ENCODE measurements at places on chromosomes 5 and 9.

DNA sequence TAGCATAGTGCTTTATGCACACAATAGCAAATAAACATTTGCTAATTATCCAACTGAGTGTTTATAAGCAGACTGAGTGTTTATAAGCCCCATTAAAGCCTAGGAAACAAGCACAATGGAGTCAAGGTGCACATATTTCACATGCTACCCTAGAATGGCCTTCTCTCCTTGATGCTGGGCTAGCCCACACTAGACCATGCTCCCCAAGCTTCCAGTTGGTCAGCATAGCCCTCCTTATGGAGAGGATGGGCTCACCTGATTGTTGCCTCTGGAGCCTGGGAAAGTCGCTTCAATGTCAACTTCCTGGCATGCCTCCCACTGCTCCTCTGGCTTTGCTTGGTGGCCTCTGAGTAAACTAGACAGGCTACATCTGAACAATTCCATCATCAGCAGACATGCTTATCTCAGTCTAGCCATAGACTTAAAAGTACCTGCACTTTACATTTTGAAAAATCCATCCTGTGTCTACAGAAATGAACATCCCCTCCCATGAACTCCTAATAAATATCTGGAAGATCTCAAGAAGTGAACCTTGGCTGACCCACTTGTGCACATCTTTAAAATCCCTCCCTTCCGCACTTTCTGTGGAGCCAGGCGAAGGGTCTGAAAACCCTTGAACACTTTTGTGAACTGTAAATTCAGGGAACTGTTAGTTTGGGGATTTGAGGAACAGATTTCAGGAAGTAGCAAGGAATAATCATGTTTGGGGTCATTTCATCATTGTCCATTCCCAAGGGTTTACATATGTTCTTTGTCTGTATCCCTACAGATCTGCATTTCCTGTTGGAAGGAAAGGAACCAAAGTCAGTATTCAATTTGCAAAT, 486.6 kb downstream of the ARHGEF28 start:
- no peak for DNase-seq

GRCh38 chr9:125523681-125524080, 183.3 kb downstream of the MAPKAP1 start:
- no peak for DNase-seq

GRCh38 chr9:107711542-107711941, 222.0 kb upstream of the KLF4 start:
- DNase-seq: peak; percentile 11

GRCh38 chr5:153713943-153714342, 223.5 kb downstream of the GRIA1 start:
- no peak for DNase-seq

GRCh38 chr9:94631599-94631998, 7.7 kb downstream of the FBP1 start:
- DNase-seq: no peak

- no peak for DNase-seq
These were observed 13.4 kb upstream of the VPS13A start for GRCh38 chr9:77163884-77164283.

- DNase-seq: no peak
These were observed 1898.1 kb upstream of the NUDT12 start for GRCh38 chr5:105460721-105461120.

DNA sequence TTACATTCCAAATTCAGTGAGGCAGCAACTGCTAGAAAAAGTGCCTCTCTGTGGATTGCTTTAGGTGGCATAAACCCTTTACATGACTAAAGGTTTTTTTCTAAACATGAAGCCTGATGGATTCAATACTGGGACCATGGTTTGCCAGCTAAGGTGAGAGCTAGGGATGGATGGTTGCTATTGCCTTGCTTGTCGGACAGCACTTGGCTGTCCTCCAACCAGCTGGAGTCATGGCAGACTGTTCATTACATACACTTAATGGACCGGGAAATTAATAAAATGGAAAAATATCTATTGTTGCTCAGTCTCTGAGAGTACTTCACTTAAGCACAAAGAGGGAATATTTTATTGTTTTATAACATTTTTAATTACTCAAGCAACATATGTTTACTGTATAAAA, 116.9 kb upstream of the TRPC7 start:
- no peak for DNase-seq

GRCh38 chr5:10293907-10294662, 13.6 kb downstream of the CMBL start:
- DNase-seq: no peak

GRCh38 chr5:149931992-149932436, 12.6 kb downstream of the PDE6A start:
- DNase-seq: peak; percentile 16

- DNase-seq: no peak
These were observed 47.7 kb downstream of the MTMR12 start for GRCh38 chr5:32264957-32265572.

- DNase-seq: no peak
These were observed 36.5 kb downstream of the SERINC5 start for GRCh38 chr5:80219391-80219790.

DNA sequence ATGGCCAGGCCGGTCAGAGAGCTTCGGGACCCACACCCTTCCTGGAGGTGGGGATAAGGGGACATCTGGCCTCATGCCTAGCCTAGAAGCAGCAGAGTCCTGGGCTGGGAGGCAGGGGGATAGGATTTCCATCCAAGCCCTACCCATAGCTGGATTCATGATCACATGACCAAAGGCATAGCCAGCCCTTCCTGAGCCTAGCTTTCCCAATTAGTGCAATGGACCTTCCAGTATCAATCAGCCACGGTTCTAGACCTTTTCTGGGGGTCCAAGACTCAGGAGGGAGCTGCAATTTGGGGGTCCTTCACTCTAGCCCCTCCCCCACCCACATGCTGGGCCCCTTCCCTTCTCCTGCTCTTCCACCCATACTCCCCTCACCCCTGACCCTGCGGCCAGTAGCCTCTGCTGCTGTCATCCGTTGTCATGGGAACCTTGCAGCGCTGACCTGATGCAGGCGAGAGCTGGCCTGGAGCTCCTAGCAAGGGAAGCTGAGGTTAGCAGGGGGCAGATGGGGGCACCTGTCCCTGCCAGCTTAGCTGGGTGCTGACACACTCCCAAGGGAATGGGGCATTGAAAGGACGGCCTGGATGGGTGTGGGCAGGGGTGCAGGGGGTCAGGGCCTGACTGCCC, 44.6 kb downstream of the CXXC5 start:
- DNase-seq: no peak

GRCh38 chr9:120378680-120379079, 201.3 kb downstream of the CDK5RAP2 start:
- DNase-seq: no peak

DNA sequence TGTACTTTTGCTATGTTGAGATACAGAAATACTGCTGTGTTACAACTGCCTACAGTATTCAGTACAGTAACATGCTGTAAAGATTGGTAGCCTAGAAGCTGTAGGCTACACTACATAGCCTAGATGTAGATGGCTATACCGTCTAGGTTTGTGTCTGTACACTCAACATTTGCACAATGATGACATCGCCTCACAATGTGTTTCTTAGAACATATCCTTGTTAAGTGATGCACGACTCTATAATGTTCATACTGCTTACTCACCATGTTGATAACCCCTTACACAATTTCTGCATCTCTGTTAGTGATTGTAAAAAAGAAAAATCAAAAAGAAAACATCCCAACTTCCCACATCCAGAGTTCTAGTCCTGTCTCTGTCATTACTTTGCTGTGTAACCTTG, 450.0 kb downstream of the CCDC171 start:
- DNase-seq: no peak

DNA sequence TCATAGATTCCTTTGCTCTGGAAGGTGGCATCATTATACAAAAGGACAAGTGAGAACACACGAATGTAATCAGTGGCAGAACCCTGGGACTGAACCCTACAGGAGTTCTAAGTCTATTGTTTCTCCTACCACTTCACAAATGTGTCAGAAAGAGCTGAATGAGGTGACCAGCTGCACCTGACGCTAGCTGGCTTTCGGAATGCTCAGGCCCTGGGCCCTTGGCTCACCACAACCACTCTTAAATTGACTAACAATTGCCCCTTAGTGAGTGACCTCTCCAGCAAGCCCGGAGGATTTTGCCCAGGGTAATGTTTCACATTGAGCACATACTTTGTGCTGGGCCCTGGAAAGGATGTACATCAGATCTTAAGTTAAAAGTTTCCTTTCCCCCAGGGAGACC, 41.2 kb upstream of the ABCA1 start:
- DNase-seq: no peak

DNA sequence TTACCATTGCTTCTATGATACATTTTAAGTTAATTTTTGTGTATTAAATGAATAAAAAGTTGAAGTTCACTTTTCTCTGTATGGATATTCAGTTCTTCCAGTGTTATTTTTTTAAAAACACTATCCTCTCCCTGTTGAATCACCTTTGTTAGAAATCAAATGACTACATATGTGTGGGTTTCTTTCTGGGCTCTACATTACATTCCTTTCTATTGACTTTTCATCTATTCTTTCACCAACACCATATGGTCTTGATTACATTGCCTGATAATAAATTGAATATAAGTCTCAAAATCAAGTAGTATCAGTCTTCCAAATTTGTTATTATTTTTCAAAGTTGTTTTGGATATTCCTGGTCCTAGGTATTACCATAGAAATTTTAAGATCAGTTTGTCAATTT, 7.3 kb upstream of the RASEF start:
- no peak for DNase-seq

DNA sequence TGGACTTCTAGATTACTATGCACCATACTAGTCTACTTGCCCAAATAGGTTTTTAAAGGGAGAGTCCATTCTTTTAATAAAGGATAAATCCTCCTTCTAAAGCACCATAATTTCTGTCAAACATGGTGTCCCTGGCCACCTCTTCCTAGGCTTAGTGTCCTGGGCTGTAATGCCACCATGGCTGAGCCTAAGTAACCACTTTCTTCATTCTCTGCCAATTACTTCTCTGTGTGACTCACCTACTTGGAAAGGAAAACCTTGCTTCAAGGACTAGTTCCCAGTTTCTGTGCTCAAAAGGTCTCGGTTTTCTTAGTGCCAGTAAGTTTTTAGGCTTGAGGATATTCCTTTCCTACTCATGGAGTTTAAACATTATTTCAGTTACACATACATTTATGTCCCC, 273.4 kb downstream of the DENND1A start:
- DNase-seq: no peak

DNA sequence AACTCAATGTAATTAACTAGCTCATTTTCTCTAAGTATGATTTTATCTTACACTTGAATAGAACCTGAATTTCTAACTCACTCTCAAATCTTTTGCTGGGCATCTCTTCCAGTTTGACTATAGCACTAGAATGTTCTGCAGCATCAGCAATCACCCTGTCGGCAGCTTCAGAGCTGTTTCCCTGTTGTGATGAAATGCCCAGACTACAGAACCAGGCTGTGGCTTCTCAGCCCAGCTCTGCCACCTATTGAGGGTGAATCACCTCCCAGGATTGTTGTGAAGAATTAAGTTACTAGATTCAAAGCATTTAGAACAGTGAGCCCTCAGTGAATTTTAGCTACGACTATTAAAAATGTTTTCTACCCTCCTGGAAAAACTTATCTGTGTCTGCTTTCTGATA, 90.4 kb upstream of the ANKRD55 start:
- no peak for DNase-seq

- no peak for DNase-seq
These were observed 88.1 kb upstream of the EPB41L4B start for GRCh38 chr9:109408759-109409462.

DNA sequence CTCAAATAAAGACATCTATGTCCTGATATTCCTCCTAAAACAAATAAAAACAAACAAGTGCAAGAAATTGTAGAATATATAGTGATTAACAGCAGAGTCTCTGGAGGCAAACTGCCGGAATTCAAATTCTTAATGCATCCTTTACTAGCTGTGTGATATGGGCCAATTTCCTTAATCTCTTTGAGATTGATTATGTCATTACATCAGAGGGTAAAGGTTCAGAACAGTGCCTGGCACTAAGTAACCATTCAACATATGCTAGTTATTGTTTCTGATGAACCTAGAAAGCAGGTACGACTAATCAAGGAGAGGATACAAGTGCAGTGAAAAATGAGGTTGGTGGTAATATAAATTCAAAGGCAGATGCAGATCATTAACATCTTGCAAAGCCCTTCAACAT, 81.1 kb upstream of the ADAMTS19 start:
- DNase-seq: no peak

DNA sequence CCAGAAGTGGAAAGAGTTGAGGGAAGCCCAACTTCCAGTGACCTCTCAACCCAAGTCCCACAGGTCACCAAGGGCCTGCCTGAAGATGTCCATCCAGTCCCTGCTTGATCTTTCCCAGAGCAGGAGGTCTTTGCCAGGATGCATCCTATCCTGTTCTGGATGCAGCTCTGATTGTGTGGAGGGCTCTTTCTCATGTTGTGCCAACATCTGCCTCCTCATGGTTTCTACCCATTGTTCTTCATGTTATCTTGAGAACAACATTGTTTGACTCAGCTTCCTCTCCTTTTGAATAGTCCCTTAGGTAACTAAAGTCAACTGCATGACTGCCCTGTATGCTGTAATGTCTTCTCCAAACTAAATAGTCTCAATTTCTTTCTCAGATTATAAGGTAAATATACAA, 169.3 kb downstream of the CCDC192 start:
- DNase-seq: no peak

DNA sequence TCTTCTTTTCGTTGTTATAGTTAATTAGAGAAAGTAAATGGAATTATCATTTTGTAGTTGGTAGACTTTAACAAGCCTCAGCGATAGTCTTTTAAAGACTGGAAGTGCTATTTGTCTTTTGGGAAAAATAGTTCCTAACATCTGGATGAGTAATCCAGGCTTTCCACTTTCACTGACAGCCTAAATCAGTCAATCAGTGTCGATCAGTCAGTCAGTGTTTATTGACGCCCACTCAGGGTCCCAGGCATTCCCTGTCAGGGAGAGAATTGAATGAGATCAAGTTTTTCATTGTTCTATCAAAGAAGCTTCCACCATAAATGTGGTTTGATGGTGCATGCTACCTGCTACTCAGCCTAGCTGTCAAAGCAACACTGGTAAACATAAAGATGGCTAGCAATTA, 2.6 kb downstream of the ABL1 start:
- no peak for DNase-seq

DNA sequence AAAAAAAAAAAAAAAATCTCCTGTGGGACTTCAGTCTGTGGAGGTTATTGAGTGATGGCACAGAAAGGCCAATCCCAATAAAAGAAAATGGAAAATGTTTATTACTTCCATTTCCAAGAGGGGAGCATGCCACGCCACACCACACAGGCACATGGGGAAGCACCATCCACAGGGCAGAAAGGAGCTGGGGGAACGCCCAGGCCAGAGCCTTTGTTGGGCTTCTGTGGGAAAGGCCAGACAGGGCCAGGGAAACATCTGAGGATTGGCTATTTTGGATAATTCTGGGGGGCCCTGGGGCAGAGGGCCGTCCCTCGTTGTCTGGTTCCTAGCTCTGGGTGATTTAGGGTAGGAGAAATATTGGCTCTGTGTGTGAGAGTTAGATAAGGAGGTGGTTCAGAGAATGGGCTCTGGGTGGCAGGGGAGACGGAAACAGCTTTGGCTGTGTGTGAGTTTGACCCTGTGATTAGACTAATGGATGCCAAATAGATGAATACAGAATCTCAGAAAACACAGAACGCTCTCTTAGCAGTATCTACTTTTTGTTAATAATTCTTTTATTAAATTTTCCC, 49.0 kb upstream of the ABL1 start:
- no peak for DNase-seq

Data from NCI-H510A (cell line).